Upper lobe of left lung (tissue), 6 donors: ENCODE measurements at places on chromosomes 11 and 22. TPM values are rescaled to one million over a fixed set of nuclear protein-coding genes. Genes with fewer than 3 reads are reported as not detected.

Gene POU2AF1
- total RNA-seq = 1.4 TPM

Gene RTN4R
- total RNA-seq = 9.4 TPM

Gene ANKK1
- total RNA-seq = 0.14 TPM

Gene PGA5
- total RNA-seq = not detected

GRCh38 chr11:12267921-12268320 is 109.5 kb upstream of the PARVA start:
- no peak for DNase-seq
- H3K4me3 ChIP-seq = no peak overlapping the region
- H3K27me3 ChIP-seq = no peaks in the 10 kb centered on the region
- H3K4me1 ChIP-seq = peaks cover 18% of the 10 kb centered on the region
- H3K27ac ChIP-seq = no peak overlapping the region

GRCh38 chr22:29768052-29768693 is 1.0 kb downstream of the UQCR10 start:
- H3K27ac ChIP-seq = peak overlapping the region; percentile 87
- H3K4me3 ChIP-seq = peak overlapping the region; percentile 82
- H3K36me3 ChIP-seq = no peaks in the 10 kb centered on the region
- H3K4me1 ChIP-seq = peaks cover 37% of the 10 kb centered on the region

DNA sequence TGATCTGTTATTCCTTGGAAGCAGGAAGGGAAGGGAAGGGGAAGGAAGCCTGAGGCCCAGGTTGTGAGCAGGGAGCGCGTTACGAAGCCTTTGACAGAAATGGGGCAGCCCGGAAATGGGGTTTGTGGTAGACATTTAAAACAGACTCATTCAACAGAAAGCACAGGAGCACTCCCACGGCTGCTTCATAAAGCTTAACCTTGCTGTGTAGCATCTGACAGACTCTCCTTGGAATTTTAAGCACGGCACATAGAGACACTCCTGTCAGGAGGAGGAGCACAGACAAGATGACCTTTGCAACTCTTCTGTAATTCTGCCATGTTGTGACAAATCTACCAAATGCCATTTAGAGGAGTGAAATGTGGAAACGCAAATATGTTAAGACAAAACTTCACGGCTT is 131.6 kb downstream of the FBXO7 start:
- H3K36me3 ChIP-seq = no peaks in the 10 kb centered on the region
- DNase-seq = no peak
- no peaks in the 10 kb centered on the region for H3K27me3 ChIP-seq
- no peak overlapping the region for H3K27ac ChIP-seq
- H3K4me1 ChIP-seq = peaks cover 7% of the 10 kb centered on the region

DNA sequence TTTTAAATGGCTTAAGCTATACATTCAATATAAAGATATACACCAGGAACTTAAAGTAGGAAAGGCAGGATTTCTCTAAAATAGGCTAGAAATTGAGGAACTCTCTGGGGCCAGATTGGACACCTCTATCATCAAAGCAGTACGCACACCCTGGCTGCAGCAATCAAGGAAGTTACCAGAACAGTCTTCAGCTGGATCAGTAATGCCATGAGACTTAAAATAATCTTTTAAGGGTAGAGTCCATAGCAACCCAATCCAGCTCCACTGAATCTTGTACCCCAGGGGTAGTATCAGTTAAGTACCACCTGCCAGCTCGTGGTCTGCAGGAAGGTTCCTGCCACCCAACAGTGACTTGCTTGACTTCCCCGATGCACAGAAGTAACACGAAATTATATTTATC is 3.0 kb downstream of the RDX start:
- peak overlapping the region; percentile 99 for H3K27ac ChIP-seq
- peaks cover 58% of the 10 kb centered on the region for H3K4me1 ChIP-seq
- no peaks in the 10 kb centered on the region for H3K27me3 ChIP-seq

- H3K4me1 ChIP-seq = no peaks in the 10 kb centered on the region
- no peak overlapping the region for H3K27ac ChIP-seq
- no peaks in the 10 kb centered on the region for H3K36me3 ChIP-seq
- no peak overlapping the region for H3K4me3 ChIP-seq
- no peak for DNase-seq
Measured at GRCh38 chr11:130261571-130261970, 53.1 kb downstream of the ZBTB44 start.
